ENCODE measurements at places on chromosomes 1 and 21.

- DNase-seq = peak; percentile 27
These were observed 560 bp downstream of the PLEKHM2 start for GRCh38 chr1:15684468-15685291.

- DNase-seq = peak; percentile 25
These were observed 99.6 kb downstream of the APP start for GRCh38 chr21:26070822-26071425.

GRCh38 chr1:200035956-200036618, 8.6 kb downstream of the NR5A2 start:
- DNase-seq = no peak

- DNase-seq = no peak
These were observed 125.9 kb downstream of the RGS21 start for GRCh38 chr1:192442736-192443135.

DNA sequence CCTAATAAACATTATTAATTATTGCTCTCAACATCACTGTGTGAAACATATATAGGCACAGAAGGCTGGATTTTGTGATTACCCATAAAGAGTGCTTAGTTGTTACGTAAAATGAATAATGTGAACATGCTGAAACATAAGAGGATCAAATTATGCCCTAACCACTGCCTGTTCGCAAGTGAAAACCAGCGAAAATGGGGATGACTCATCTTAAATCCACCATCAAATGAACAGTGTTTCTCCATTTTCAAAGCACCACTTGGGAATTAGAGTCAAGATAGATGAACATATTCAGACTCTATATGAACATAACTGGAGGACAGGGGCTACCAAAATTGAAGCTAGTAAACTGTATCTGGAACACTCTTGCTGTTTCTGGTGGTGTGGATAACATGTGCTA, 386.2 kb downstream of the HHIPL2 start:
- no peak for DNase-seq

GRCh38 chr1:96234299-96234698, 487.3 kb upstream of the PTBP2 start:
- no peak for DNase-seq

GRCh38 chr1:45769261-45769932, 18.9 kb upstream of the IPP start:
- no peak for DNase-seq

Data from CD4-positive, alpha-beta T cell treated with Interleukin-4 for 4 hours (primary cell).